ENCODE measurements at places on chromosomes 3 and 15.

GRCh38 chr15:78440375-78441373 lies 2.7 kb downstream of the IREB2 start:
- peak; percentile 17 for DNase-seq

DNA sequence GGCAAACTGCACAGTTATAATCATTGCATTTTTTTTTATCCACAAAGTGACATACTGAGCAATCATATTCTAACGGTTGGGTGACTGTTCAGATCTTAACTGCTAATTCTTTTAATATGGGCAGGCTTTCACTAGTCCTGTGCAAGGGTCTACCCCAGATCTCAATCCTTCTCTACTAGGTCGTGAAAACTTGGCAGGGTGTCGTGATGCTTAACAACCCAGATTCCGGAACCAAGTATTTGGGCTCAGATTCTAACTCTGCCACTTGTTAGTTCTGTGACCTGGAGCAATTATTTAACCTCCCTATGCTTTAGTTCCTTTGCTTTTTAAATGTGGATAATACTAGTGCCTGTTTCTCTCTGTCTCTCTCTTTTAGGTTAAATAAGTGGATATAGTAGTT lies 16.4 kb upstream of the ALDH1A2 start:
- DNase-seq = no peak

GRCh38 chr15:41556677-41557076 lies 2.3 kb upstream of the TYRO3 start:
- no peak for DNase-seq

DNA sequence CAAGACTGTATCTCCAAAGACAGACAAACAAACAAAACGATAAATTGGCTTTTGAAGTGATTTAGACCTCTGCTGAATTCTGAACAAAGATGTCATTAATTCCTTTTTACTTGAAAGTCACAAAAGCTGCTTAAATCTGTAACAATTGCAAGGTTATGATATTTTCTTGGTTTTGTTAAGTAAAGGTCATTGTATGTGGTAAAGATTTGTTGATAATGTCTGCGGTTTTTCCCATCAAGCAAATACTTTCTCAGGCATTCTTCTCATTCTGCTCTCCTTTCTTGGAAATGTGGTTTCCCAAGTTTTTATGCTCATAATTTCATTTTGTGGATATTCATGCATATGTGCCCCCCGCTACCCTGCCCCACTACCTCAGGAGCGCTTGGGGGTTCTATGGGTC lies 116.5 kb downstream of the SLMAP start:
- no peak for DNase-seq

- DNase-seq = no peak
Observed at GRCh38 chr3:32097768-32098167, 8.7 kb upstream of the GPD1L start.

DNA sequence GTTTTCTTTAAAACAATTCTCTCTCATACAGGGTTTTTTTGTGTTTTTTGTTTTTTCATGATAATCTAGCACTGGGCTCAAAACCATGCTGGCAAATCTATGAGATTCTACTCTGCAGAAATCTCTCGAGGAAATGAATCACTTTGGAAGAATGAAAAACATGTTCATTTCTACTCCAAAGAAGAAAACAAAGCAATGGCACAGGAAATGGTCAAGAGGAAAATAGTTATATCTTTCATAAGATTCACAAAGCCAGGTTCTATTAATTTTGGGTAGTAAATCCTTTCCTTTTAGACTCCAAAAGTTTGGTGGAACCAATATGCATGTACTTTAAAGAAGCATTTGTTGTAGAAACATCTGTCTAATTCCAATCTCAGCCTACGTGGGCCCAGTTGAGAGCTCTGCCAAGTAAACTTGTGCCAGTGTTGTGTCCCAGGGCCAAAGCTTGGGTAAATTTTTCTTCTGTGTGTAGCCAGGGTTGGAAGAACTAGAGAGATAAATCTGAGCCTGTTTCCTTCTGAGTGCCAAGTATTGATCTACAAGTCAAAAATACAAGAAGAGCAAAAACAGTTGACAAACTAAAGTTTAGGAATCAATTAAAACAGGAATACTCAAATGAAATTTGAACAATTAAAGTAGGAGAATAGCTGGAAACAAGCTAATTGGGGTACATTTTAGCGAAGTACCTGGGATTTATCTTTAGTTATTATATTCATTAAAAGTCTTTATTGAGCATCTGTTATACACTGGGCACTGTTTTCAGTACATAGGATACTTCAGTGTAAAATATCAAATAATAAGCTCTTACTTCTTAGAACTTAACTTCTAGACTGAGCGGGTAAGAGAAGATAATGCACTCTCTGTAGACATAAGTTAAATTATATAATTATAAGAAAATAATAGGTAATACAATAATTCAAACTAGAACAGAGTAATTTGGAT lies 657.5 kb upstream of the NECTIN3 start:
- no peak for DNase-seq

GRCh38 chr3:37141676-37142075 lies 32.7 kb downstream of the LRRFIP2 start:
- DNase-seq = no peak

DNA sequence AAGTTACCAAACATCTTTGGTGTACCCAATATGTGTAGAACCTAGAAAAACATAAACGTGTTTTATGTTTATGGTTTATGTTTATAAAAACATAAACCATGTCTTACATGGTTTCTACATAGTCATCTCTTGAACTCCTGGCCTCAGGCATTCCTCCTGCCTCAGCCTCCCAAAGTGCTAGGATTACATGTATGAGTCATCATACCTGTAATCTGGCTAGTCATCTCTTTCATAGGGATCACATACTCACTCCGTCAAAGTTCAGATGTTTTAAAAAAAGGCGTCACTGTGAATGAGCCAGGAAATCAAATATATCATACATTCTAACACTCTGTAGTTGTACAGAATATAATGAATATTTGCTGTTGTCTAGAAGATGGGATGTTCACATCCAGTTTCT lies 178.6 kb downstream of the CPNE4 start:
- no peak for DNase-seq

DNA sequence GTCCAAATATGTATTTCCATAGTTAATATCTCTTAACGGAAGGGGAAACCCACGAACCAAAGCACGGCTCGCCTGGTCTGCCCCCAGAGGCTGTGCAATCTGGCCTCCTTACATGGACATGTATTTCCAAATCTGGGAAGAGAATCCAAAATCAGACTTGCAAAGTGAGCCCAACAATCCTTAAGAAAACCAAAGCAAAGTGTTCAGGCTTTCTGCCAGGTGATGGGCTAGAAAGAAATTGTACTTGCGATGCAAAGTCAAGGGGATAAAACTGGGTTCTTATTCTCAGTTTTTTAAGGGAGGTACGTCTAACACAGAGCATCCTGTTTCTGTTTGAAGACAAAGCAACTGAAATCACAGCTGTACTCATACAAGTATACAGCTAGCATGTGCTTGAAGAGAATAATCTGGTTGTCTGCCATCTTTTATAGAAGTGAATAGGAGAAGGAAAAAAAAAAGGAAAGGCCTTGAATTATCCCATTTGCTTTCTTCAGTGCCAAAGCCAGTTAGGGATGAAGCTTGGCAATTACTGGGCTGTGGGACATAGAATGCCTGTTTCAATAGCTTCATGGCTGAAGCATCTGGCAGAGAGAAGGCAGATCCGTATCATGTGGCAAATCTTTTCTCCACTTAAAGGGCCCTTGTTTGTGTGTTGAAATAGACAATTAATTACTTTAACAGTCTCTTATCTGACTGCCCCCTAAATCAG lies 48.4 kb downstream of the LRIG1 start:
- no peak for DNase-seq

GRCh38 chr15:63392361-63393009 lies 10.8 kb upstream of the CA12 start:
- DNase-seq = no peak

DNA sequence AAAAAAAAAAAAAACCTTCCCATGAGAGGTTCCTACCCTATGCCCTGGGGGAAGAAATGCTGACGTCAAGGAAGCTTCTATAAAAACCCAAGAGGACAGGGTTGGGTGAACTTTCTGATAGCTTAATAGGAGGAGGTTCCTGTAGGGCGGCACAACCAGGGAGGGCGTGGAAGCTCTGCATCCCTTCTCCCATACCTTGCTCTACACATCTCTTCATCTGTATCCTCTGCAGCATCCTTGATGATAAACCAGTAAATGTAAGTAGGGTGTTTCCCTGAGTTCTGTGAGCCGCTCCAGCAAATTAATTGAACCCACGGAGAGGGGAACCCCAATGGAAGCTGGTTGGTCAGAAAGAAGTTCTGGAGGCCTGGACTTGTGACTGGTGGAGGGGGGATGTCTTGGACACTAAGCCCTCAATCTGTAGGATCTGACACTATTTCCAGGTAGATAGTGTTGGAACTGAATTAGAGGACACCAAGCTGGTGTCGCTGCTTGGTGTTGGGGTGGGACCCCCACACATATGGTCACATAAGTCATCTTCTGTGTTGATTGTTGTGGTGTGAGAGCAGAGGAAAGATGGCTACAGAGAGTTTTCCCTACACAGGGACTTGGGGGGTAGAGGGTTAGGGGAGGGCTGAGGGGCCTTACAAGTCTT lies 91.5 kb downstream of the ST6GAL1 start:
- no peak for DNase-seq

- DNase-seq = no peak
Observed at GRCh38 chr3:194013928-194014327, 122.0 kb upstream of the HES1 start.

- no peak for DNase-seq
Observed at GRCh38 chr3:9681723-9682081, 21.9 kb upstream of the CPNE9 start.

DNA sequence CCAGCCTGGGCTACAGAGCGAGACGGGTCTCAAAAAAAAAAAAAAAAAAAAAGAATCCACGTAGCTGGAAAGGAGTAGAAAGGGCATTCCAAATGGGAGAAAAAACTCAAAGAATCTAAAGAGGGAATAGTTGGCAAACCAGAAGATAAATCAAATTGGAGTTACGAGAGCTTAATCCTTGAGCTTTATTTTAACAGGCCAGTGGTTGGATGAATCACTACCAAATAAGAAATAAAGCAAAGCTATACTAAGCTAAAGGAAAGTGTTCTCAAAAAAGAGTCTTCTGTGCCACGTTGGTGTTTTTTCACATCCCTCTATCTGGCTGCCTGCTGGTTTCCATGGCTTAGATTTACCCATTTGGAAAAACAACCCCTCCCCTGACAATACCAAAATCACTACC lies 14.0 kb downstream of the VGLL4 start:
- DNase-seq = no peak

DNA sequence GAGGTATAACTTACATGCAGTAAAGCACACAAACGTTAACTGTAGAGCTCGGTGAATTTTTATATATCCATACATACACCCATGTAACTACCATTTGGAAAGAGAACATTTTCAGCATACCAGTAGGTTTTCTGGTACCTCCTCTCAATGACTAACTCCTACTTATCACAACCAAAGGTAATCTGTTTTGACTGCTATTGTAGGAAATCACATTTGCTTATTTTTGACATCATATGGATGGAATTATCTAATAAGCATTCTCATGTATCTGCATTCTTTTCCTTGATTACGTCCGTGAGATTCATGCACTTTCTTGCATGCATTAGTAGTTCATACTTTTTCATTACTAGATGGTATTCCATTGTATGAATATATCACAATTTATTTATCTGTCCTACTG lies 76.8 kb downstream of the CSNK1G1 start:
- no peak for DNase-seq

DNA sequence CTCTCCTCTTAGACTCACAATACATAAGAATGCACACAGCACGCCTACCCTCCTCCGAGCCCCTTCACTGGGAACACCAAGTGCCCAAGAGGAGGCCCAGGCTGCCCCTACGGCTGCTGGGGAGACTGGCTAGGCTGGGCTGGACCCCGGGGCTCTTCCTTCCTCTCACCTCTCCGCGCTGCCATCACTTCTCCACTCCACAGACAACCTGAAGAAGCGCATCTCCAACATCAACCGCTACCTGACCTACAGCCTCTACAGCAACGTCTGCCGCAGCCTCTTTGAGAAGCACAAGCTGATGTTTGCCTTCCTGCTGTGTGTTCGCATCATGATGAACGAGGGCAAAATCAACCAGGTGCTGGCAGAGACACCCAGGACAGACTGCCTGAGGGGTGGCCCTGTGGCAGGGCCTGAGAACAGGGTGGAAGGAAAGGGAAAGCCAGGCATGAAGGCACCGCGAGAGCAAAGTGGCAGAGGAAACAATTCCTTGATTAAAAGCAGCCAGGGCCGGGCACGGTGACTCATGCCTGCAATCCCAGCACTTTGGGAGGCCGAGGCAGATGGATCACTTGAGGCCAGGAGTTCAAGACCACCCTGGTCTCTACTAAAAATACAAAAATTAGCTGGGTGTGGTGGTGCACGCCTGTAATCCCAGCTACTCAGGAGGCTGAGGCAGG lies 51.6 kb downstream of the SEMA3G start:
- DNase-seq = no peak

DNA sequence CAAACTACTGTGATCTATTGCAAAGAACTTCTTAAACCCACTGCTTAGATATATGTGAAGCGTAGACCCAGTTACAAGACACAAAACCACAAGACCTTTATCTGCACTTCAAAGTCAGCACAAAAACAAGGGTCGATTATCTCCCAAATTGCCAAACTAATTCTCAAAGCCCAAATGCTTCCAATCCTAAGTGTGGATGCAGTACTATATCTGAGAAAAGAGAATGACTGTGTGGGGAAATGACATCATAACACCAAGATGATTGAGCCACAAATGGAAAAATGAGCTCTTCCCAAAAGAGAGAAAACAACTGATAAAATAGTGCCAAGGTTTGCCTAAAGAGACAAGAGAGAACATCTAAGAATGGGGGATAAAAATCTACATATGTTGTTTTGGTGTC lies 86.2 kb downstream of the MEIS2 start:
- DNase-seq = no peak

DNA sequence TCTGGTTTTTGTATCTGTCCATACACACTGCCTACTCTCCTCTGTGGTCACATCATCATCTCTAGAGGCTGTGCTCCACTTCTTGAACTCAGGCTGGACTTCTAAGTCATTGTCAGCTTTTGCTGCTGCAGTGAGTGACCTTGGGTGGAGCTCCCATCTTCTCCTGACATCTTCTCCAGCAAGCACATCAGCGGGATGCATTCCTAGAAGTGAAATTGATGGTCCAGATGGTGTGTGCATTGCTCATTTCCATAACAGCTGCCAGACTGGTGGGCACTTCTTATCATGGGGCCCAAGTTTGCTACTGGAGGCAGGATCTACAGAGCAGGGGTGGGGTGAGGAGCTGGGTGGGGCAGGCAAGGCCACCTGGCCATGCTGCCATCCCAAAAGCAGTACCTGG lies 109.9 kb downstream of the DNAJB8 start:
- no peak for DNase-seq

DNA sequence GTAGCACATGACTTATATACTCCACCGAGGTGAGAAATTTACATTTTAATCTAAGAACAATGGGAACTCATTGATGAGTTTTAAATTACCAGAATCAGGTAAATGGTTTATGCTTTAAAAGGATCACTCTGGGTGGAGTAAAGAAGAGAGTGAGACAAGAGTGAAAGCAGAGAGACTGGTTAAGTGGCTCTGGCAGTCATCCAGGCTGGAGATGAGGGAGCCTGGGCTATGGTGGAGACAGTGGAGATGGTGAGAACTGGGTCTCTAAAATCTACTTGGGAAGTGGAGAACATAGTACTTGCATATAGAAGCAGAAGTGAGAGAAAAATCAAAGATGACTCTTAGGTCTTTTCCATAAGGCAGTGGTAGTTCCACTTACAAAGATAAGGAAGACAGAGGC lies 37.1 kb upstream of the SLC25A36 start:
- DNase-seq = no peak

Data from activated CD4-positive, alpha-beta memory T cell treated with anti-CD3 and anti-CD28 coated beads for 36 hours (primary cell).